ENCODE measurements at places on chromosomes 1 and 21.

DNA sequence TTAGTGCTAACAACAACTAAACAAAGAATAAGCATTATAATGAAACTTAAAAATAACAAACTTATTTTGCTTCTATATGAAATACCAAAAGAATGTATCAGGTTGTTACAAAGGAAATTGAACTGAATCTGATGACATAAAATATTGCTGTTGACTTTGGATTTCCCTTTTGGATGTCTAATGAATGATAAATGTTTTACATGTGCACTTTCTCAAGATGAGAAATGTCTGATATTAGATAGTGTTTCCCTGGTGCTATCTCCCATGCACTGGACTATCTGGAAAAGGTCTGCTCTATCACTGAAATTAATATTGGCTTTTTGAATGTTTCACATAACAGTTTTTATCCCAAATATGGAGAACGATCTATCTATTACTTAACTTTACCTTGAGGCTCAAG lies 179.9 kb downstream of the HMCN1 start:
- DNase-seq: no peak

- no peak for DNase-seq
These were observed 22.7 kb downstream of the NCF2 start for GRCh38 chr1:183567584-183567983.

DNA sequence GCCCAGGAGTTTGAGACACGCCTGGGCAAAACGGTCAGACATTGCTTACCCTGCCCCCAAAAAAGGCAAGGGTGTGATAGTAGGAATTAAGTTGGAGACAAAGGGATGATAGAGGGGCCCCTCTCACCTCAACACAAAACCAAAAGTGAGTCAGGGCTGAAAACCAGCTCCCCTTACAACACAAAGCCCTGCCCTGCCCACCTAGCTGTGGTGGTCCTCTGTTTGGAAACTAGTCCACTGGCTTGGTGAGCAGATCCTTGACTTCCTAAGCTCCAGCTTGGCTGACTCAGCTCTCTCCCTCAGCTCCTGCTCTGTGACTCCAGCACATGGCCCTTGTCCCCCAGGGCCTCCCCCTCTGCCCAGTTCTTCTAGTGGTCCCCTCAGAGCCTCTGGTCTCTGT lies 603.8 kb downstream of the PTPRC start:
- no peak for DNase-seq

- DNase-seq: no peak
These were observed 79.1 kb downstream of the CACNA1E start for GRCh38 chr1:181562395-181562794.

- DNase-seq: no peak
These were observed 122.6 kb upstream of the TNFSF4 start for GRCh38 chr1:173329726-173330125.

DNA sequence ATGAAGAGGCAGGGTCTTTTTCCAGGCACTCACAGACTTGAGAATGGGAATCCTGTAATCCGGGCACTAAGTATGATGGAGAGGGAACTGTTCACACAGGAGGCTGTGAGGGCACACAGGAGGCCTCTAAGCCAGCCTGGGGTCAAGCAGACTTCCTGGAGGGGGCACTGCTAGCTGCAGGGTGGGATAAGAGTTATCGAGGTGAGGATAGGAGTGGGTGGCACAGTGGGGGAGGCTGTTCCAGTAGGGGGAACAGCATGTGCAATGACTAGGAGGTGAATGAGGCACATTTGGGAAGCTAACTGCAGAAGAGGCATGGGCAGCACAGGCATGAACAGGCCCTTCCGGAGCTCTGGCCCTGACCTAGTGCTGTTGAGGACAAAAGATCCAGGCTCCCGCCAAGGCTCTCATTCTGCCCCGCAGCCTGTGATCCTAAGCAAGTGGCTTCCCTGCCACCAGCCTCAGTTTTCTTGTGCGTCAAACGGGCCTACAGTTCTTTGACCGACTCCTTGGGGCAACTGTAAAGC lies 216.7 kb downstream of the TRABD2B start:
- DNase-seq: no peak

- no peak for DNase-seq
These were observed 61.7 kb upstream of the TNFSF4 start for GRCh38 chr1:173268786-173269277.

- DNase-seq: no peak
These were observed 353.7 kb upstream of the ESRRG start for GRCh38 chr1:217076902-217077301.

DNA sequence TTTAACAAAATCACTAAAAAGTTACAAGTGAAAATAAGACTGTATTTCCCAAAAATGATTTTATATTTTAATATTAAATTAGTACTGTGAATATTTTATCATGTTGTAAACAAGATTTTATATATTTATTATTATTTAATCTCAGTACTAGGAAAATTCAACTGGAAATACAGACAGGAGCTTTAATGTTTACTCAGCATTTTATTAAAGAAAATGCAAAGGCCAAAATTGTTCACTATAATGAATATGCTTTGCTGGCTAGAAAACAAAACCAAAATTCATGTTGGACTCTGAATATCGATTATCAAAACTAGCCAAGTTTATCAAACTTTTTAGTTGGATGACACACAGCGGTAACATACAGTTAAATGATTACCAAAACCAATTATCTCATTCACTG lies 782.3 kb downstream of the AMY1C start:
- no peak for DNase-seq

- DNase-seq: no peak
These were observed 2.8 kb downstream of the FCRL6 start for GRCh38 chr1:159804924-159805323.

GRCh38 chr1:109790735-109791494 lies 27.2 kb upstream of the EPS8L3 start:
- DNase-seq: no peak

DNA sequence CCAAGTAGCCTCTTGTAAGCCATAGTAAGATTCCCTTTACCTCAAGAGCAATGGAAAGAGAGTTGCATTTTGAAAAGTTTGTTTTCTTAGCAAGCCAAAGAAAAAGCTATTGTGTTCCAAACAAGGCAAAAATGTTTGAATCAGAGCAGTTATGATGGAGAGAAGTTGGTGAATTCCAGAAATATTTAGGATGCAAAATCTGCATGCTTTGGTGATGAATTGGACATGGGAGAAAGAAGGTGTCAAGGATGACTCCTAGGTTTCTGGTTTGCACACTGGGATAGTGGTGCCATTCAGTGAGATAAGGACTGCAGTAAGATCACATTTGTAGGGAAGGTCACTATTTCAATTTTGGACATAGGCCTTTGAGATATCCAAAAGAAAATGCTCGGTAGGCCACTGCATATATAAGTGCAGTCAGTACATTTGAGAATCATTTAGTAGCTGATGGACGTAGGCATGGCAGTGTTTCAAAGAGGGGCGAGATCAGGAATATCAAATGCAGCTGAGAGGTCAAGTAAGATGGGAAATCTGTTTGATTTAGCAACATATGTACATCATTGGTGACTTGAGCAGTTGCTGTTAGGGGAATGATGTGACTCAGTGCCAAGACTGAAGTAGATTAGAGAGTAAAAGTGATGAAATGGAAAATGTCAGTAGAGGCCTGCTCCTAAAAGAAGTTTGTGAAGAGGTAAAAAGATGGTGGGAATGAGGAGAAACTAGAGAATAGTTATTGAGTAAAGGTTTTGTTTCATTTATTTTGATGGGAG lies 33.9 kb upstream of the GPR25 start:
- DNase-seq: no peak

DNA sequence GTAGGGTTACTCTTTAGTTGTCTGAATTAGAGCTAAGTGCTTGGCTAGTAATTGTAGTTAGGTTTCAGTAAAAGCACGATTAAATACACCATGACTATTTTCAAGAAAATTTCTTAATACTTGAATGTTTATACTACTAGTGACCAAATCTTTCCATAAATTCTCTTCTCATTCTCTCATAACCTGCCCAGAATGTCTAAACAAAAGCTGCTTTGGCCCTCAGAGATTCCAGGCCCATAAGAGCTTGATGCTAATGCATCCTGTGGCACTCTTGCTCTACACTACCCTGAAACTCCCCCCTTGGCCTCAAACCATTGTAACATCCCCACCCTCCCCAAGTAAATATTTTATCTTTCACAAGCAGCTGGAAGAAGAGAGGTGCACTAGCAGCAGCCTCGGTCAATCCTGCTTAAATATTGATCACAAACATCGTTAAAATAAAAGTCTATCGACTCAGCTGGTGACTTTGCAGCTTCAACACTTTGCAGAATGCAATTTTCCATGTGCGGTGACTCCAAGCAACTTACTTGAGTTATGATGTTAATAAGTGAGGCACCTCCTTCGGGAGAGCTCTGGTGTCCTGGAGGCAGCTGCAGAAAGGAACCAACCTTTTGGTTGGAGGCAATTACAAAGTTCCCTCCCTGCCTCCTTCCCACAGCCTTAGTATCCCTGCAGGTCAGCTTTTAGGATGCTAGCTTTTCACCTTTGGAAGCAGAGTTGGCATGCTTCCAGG lies 315.6 kb upstream of the PLXNA2 start:
- DNase-seq: peak; percentile 29

GRCh38 chr1:232890340-232890943 lies 60.0 kb upstream of the NTPCR start:
- no peak for DNase-seq

DNA sequence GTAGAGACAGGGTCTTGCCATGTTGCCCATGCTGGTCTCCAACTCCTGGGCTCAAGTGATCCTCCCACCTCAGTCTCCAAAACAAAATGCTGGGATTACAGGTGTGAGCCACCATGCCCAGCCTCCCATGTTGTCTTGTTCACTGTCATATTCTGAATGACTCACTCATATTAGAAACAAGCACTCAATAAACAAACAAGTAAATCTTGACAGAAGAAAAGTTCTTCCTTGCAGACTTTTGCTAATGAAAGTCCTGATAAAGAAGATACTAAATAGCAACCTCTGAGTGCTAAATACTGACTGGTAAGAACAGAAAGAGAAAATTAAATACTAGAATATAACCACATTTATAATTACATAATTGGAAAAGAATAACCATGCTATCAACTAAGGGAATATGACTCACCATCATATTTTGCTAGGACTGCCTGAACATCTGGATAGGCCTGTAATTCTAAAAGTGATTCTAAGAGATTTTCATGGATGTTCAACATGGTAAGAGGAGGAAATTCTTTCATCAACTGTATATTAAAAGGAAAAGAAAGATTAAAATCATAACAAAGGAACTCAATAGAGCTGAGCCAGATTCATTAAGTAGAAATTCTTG lies 37.3 kb downstream of the ST7L start:
- DNase-seq: no peak

DNA sequence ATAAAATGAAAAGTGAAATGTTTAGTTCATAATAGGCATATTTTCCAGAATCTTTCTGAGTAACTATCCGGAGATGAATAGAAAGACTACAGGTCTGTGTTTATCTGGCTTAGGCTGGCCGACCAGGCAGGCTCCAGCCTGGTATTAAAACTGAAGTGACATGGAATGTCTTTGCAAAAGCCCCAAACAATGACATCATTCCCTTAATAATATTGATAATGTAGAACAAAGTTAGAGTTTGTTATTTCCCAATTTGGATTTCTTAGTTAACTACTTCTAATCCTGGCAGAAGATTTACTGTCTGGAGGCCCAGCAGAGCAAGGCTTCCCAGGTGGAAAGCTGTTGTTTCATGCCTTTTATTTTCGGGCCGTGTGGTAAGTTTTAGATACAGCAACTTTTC lies 207.7 kb downstream of the GREM2 start:
- DNase-seq: no peak

- no peak for DNase-seq
These were observed 48.7 kb downstream of the EIF2D start for GRCh38 chr1:206563367-206564207.

GRCh38 chr1:11024154-11024873 lies 11.9 kb downstream of the TARDBP start:
- DNase-seq: no peak

- DNase-seq: no peak
These were observed 4.7 kb downstream of the RNF220 start for GRCh38 chr1:44409757-44410156.

- no peak for DNase-seq
These were observed 162.7 kb downstream of the ST6GALNAC3 start for GRCh38 chr1:76237211-76237610.

- no peak for DNase-seq
These were observed 614.9 kb upstream of the TMPRSS15 start for GRCh38 chr21:19018529-19018928.

DNA sequence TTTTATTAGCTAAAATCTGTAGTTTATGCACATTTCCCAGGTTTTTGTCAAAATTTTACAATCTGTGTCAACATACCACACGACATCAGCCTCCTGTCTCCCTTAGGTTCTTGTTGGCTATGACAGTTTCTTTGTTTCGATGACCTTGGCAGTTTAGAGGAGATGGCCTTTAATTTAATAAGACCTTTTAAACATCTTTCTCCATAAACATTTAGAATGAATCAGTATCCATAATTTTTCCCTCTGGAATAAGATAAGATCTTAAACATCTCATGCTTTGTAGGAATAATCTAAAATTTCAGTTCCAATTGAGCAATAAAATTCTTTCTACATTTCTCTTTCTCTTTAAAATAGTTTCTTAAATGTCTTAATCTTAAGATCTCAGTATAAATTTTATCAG lies 28.7 kb upstream of the DYRK1A start:
- DNase-seq: no peak

DNA sequence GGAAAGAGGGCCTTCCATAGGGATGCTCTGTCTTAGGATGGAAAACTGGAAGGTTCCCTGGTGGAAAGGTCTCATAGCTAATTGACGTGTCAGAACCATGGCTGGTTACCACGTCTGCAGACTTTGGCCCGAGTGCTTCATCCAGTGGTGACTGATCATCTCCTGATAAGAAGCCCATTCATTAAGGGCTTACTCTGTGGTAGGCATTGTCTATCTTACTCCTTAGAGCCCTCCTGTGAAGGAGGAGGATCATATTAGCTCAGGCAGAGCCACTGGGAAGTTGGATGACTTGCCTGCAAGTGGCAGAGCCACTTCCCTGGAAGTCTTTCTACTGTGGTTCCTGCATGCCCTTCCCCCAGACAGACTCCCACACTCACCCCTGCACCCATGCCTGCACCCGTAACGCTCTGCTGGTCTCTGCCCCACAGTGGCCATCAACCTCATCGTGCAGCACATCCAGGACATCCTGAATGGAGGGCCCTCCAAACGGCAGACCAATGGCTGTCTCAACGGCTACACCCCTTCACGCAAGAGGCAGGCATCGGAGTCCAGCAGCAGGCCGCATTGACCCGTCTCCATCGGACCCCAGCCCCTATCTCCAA lies 79.9 kb downstream of the UCK2 start:
- no peak for DNase-seq

DNA sequence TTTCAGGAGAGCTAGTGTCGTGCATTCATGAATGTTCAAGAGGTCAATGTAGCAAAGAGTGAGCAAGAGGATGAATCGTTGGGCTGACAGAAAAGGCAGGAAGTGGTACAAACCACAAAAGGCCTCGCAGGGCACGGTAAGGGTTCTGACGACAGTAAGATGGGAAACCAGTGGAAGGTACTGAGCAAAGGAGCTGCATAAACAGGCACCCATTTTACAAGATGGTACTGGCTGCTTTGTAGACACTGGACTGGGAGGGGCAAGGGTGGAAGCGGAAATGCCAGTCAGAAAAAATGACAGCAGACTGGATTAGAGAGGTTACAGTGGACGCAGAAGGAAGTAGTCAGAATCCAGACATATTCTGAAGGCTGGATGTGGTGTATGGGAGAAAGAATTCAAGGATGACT lies 123.5 kb downstream of the PTPN14 start:
- DNase-seq: no peak

GRCh38 chr1:201842472-201843027 lies 13.6 kb downstream of the IPO9 start:
- no peak for DNase-seq

GRCh38 chr1:2132222-2133038 lies 62.1 kb downstream of the FAAP20 start:
- peak; percentile 60 for DNase-seq
